Pancreas (tissue), 10 donors: ENCODE measurements at places on chromosomes 5 and 9.

DNA sequence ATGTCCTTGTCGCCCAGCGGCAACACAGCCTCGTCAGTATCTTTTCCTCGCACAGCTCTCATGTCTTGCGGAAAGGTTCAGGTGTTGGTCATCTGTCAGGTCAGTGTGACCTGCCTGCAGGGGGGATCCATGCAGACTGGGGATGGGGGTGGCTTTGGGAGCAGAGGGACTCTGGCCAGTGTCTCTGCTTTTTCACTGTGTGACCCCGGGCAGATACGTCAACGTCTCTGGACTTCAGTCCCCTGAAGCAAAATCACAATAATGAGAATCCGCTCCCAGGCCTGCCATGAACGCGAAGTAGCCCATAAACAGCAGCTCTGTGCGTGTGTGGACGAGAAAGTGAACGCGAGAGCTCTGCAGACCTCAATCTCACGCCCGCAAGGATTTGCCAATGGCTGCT lies 75.7 kb upstream of the FCN1 start:
- peak; percentile 31 for DNase-seq

DNA sequence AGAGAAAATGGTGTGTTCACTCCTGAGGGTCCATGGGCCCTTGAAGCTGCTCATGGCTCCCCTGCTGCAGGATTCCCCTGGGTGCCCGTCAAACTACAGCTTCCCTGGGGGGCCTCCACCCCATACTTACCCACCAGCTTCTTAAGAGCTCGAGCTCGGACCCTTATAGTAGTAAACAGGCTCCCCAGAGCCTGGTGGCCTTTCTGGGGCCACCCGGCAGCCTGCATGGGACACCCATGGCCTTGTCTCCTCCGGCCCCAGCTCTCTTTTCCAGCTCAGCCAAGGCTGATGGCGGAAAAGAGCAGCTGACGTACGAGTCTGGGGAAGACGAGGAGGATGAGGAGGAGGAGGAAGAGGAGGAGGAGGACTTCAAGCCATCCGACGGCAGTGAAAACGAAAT lies 4.2 kb upstream of the CEL start:
- no peak for DNase-seq

DNA sequence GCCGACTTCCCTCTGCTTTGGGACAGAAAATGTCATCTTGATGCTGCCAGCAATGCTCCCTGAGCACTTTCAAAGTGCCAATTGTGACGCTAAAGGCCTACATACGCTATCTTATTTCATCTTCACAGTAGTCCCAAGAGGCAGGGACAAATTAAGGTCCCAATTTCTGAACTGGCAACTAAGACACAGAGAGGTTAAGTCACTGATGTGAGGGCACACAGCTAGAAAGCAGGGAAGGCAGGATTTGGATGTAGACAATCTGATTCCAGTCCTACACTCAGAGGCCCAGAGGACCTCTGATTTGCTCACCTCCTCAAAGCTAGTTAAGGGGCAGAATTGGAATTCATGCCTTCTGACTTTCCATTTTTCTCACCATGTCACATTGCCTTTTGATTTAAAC lies 249.2 kb upstream of the CLINT1 start:
- no peak for DNase-seq

GRCh38 chr5:151298063-151298855 lies 5.3 kb downstream of the SLC36A3 start:
- DNase-seq: no peak

- no peak for DNase-seq
These were observed 1.6 kb upstream of the FBXW11 start for GRCh38 chr5:172008111-172008455.

DNA sequence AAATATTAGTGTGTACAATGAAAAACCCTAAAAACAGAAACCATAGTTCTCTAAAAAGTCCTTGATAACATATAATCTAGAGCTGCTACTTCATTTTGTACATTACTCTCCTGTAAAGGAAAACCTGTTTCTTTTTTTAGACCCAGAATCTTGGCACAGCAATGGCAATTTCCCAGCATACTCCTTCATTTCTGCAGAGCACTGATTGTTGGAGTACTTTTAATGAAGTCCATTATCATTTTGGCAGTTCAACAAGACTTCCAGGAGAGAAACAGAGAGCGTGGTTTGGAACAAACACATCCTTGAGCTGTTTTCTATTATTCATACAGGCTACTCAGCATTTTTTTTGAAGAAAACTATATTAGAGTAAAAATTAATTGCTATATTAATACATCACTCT lies 22.7 kb upstream of the MROH2B start:
- DNase-seq: no peak

DNA sequence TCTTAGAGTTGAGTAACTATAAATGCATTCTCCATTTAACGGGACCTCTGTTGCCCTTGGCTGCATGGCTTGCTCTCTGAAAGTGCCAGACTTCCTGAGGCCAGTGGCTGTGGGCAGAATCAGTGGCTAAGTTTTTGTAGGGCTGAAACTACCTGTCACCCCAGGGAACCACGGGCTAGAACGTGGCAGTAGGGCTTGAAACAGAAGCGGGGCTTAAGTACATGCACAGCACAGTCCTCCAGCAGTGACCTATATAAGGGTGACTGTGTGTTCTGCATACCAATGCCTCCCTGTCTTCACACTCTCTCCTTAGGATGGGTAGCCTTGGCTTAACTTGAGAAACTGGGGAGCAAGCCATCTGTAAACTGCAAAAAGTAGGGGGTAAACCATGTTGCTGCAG lies 43.6 kb upstream of the LRRTM2 start:
- DNase-seq: no peak
